Right renal cortex interstitium (tissue), 3 donors: ENCODE measurements at places on chromosomes 5 and 9. TPM values are rescaled to one million over a fixed set of nuclear protein-coding genes. Genes with fewer than 3 reads are reported as not detected.

DNA sequence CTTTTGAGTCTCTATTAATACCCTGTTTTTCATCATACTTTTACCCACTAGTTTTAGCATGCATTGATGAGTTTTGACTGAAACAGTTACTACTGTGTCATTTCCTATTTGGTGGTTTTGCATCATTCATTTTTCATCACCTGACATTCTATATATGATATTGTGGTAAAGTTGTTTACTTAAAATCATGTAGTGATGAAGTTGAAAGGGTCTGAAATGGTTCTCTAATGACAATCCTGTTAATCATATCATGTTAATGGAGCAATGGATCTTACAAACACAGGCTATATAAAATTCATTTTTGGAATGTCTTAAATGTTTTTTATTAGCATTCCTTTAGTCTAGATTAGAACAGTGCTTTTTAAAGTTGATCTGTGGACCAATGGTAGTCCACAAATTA lies 84.1 kb downstream of the ERBIN start:
- DNase-seq = no peak

GRCh38 chr5:71744009-71744790 lies 25.1 kb downstream of the CARTPT start:
- no peak for DNase-seq

DNA sequence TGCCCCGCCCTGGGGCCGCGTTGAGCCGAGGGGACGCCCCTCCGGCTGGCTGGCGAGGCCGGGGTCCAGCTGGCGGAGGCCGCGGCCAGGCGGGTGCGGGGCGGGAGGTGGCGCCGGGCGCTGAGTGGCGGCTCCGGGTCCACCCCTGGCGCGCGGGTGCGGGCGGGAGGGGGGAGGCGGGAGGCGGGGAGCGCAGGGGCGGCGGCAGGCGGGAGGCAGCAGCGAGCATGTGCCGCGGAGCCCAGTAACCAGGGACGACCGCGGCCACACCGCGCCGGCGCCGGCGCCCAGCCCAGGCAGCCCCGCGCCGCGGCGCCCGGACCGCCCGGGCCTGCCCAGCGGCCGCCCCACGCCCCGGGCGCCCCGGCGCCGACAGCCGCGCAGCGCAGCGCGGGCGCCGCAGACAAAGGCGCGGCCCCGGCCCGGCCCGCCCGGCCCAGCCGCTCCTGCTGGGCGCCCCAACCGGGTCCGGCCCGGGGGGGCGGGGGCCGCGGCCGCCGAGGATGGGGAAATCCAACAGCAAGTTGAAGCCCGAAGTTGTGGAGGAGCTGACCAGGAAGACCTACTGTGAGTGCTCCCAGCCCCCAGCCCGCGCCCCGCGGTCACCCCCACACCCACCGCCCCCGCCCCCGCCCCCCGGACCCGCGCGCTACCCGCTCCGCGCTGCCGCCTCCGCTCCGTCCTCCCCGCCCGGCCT lies at the start of gene NCS1:
Gene NCS1, plus strand, starts transcription at position 244 of the 697 bp plus-strand sequence. Its CDS starts 260 bp downstream, at position 504.
- no peak for DNase-seq

GRCh38 chr9:38442473-38443096 lies 18.3 kb upstream of the IGFBPL1 start:
- no peak for DNase-seq

DNA sequence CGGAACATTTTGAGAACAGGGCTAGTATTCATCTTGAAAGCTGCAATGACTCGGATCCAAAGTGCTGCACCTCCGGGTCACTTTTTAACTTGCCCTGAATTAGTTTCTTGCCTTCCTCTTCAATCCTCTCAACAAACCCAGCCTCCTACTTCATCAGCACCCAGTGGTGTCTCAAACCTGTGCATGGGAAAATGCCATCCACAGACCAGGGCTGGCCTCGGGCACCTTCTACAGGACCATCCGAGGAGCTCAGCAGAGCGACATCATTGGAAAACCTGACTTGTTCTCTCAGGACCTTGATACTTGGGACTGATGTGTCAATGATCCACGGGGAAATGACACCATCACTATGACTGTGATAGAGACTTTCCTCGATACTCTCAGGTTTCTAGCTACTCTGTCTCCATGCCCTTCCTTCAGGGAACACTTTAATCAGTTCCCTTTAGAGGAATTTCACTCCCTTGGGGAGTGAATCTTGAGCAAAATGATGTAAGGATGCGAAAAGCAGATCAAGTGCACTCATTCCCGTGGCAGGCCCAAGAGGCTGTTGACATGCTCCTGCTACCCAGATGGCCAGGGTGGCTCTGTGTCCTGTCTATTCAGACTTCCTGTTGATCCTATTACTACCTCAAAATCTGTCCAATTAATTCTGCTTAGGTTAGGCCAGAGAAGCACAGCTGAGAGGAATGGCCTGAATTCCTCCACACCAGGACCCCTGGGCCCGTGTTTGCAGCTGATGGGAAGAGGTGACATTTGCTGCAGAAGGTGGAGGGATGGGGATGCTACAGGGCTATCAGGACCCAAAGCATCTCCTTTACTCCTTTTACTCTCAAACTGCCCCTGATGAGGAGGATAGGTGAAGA lies 96.5 kb upstream of the SLC25A48 start:
- no peak for DNase-seq

DNA sequence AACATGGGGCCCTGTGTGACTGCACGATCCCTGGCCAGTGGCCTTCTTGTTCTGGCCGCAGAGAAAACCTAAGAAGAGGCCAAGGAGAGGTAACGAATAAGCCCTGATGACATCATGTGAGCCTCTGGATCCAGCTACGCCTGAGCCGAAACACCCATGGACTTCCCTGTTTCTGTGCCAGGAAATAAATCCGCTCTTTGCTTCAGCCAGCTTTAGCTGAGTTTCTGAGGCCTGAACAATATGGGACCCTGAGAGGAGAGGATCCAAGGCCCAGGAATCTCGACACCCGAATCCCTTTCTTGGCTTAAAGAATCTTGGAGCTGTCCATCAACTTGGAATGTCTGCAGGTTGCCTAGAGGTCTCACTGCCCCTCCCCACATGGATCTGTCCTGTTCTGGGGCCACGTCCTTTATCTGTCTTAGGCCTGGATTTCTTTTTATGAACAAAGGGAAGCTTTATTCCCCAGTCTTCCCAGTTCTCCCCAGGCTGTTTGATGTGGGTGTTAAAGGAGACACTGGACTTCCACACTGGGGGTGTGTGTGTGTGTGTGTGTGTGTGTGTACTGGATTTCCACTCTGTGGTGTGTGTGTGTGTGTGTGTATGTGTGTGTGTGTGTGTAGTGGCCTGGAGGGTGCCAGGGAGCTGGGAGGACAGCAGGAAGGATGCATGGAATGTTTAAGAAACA lies 13.7 kb downstream of the IER5L start:
- no peak for DNase-seq

DNA sequence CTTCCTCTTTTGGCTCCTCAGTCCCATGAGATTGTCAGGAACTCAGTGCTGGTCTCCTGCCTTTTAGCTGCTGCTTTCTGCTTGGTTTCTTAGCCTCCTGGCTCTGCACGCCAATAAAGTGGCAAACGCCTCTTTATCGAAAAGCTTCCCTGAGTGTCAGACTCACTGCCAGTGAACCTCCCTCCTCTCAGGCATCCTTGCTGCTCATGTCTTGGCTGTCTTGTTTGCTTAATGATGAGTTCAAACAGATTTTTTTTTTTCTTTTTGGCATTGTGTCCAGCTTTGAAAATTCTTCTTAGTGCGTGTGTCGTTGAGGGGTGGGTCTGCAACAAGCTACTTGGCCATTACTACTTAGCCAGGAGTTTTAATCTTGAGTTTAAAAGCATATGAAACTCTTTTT lies 14.9 kb downstream of the RASGRF2 start:
- no peak for DNase-seq

The PCDHGB4 gene
- polyA plus RNA-seq = 6.0 TPM

The ARSI gene
- 2.7 TPM for polyA plus RNA-seq

The NR5A1 gene
- polyA plus RNA-seq = not detected
